ENCODE measurements at places on chromosomes 1 and 21. TPM values are rescaled to one million over a fixed set of nuclear protein-coding genes. Genes with fewer than 3 reads are reported as not detected.

- DNase-seq, result peak; percentile 9
Observed at GRCh38 chr1:34681480-34682451, 73.1 kb upstream of the GJB5 start.

DNA sequence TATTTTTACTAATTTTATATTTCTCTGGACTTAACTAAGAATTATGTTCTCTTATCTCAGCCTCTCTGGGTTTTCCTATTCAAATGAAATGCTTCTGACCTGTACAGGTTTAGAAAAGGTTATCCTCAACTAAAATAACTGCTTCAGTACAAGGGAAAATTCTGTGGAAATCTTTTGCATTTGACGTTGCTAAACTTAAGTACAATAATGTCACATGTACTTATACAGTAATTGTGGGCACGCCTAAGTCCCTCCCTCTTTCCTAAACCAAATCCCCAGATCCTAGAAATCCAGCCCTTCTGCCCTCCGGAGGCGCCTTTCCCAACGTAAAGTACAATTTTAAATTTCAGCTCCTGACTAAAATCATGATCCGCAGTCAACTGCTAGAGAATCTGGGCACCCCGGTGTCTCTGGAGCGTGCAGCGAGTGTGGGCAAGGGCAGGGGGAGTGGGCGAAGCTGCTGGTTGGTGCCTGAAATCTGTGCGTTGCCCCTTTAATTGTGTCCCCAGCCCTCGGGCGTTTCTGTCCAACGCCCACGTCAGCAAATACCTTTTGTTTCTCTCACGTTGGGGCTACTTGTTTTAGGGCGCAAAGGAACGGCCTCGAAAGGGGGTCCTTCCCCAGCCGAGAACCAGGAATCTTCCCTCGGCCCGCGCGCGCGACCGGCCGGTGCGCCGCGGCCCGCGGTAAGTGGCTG is at the start of gene ZBTB8A:
Gene ZBTB8A (plus strand): TSS at position 541 of the 697 bp plus-strand sequence. CDS start 53,505 bp downstream, outside the sequence.
- DNase-seq, result no peak

DNA sequence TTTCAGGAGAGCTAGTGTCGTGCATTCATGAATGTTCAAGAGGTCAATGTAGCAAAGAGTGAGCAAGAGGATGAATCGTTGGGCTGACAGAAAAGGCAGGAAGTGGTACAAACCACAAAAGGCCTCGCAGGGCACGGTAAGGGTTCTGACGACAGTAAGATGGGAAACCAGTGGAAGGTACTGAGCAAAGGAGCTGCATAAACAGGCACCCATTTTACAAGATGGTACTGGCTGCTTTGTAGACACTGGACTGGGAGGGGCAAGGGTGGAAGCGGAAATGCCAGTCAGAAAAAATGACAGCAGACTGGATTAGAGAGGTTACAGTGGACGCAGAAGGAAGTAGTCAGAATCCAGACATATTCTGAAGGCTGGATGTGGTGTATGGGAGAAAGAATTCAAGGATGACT is 123.5 kb downstream of the PTPN14 start:
- peak; percentile 87 for DNase-seq

GRCh38 chr1:80825067-80825466 is 975.7 kb upstream of the ADGRL2 start:
- no peak for DNase-seq

GRCh38 chr21:38493549-38494250 is 4.6 kb downstream of the ERG start:
- no peak for DNase-seq

FMO1 gene
- polyA plus RNA-seq, result 0.17 TPM

ATPAF1 gene
- 41.4 TPM for polyA plus RNA-seq

DNA sequence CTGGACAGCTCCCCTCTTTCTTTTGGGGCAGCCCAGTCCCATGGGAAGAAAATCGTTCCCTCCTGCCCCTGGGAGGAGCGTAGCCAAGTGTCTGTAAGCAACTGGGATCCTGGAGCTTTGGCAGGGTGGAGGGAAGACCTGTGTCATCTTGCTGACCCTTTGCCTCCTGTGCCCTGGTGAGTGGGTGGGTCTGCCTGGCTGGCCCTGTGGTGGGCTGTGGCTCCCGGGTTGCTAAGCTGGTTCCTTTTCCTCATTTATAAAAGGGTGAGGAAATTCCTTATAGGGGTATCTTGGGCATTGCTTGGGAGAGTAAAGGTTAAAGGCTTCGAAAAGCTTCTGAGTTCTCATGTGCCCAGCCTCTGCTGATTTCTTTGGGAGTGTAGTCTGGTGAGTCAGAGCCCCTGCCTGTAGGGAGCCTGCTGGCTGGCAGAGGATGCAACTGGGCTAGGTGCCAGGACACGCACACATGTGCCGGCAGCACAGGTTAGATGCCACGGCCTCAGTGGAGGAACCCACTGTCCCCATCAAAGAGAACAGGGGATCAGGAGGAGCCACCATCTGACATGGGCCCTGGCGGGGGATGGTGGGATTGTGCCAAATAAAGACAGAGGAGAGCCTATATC is 85.2 kb downstream of the ARHGEF10L start:
- peak; percentile 58 for DNase-seq

- peak; percentile 57 for DNase-seq
Observed at GRCh38 chr1:180530501-180530900, 28.1 kb upstream of the ACBD6 start.

SPRR2A gene
- 4.7 TPM for polyA plus RNA-seq

DNA sequence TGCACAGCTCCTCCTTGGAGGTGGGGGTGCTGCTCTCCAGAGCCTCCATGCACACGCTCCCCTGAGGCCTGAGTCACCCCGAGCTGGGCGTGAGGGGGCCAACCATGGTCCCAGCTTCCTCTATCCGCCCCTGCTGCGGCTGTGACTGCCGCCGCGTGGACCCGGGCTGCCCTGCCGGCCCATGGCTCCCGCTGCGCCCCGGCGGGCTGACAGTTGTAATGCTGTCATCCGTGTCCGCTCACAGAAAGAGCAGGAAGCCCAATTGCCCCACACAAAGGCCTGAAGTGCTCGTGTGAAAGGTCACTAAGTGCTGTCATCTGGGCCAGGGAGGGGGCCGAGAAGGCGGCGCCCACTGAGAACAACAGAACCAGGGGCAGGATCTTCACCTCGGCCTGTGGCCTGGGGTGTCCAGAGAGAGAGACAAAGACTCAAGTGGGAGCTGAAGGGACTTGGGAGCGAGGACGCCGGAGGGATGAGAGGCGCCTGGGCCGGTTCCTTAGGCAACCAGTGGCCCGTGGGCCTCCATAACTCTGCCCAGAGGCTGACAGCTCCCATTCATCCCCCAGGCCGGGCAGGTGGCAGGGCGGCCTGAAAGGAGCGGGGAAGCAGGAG is 31.5 kb downstream of the OLIG1 start:
- no peak for DNase-seq

CD1B gene
- polyA plus RNA-seq, result not detected

SFN gene
- 2,602 TPM for polyA plus RNA-seq

DNA sequence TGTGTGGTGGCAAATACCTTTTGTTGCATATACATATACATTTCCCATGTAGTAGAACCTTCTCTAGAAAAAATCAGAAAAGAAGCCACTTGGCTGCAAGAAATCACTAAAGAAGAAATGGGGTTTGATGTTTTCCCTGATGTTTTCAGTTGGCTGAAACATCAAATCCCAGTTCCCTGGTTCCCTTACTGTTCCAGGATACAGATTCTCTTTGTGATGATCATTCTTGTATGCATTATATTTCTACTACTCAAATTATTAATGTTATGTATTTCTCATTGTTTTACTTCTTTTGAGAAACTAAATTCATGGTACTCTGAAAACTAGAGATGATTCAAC is 7.6 kb downstream of the RNU1-2 start:
- no peak for DNase-seq

ARHGAP30 gene
- polyA plus RNA-seq, result 0.16 TPM

GRCh38 chr1:59266180-59266926 is 30.5 kb upstream of the FGGY start:
- DNase-seq, result no peak
